ENCODE measurements at places on chromosomes 3 and 15. TPM values are rescaled to one million over a fixed set of nuclear protein-coding genes. Genes with fewer than 3 reads are reported as not detected.

DNA sequence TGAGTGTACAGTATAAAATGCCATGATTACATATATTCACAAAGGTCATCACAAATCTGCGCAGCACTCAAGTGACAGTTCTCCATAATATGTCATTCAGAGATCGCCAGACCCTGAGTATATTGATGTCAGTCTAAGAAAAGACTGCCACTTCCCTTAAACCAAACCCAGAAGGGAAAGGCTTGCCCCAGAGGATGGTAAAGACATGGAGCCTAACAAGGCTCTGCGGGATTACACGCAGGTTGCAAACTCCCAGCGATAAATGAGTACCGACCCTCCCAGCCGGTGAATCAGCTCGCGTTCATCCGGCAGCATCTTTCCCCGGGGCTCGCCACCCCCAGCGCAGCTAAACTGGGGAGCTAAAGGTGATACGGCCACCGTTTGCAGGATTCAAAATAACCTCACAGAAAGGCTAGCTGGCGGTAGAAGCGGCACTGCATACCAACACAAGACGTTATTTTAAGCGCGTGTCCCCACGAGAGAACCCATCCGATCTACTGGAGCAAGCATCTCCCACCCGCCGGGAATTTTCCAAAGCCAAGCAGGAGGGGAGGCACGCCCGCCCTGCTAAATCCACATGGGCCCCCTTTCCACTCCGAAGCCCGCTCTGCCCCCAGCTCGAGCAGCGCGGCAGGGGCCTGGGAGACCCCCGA lies 643 bp downstream of the MYO5A start:
- peak overlapping the region; percentile 75 for H3K4me3 ChIP-seq
- DNase-seq: no peak
- H3K27ac ChIP-seq: peak overlapping the region; percentile 35
- peaks cover 8% of the 10 kb centered on the region for H3K4me1 ChIP-seq
- no peaks in the 10 kb centered on the region for H3K36me3 ChIP-seq

The RAB6B gene
- total RNA-seq: 17.7 TPM

GRCh38 chr3:174498638-174499037 lies 360.5 kb upstream of the NAALADL2 start:
- no peaks in the 10 kb centered on the region for H3K27me3 ChIP-seq
- no peaks in the 10 kb centered on the region for H3K4me1 ChIP-seq
- H3K36me3 ChIP-seq: no peaks in the 10 kb centered on the region
- no peak overlapping the region for H3K4me3 ChIP-seq
- no peak overlapping the region for H3K27ac ChIP-seq

- no peak for DNase-seq
- H3K27ac ChIP-seq: no peak overlapping the region
- H3K4me1 ChIP-seq: no peaks in the 10 kb centered on the region
- no peak overlapping the region for H3K4me3 ChIP-seq
These were observed 45.0 kb upstream of the CD96 start for GRCh38 chr3:111496894-111497559.

GRCh38 chr15:87123676-87124382 lies 1044.2 kb downstream of the AGBL1 start:
- no peaks in the 10 kb centered on the region for H3K36me3 ChIP-seq
- no peak overlapping the region for H3K4me3 ChIP-seq
- DNase-seq: no peak
- no peaks in the 10 kb centered on the region for H3K27me3 ChIP-seq

The RBMS3 gene
- total RNA-seq: 48.8 TPM

DNA sequence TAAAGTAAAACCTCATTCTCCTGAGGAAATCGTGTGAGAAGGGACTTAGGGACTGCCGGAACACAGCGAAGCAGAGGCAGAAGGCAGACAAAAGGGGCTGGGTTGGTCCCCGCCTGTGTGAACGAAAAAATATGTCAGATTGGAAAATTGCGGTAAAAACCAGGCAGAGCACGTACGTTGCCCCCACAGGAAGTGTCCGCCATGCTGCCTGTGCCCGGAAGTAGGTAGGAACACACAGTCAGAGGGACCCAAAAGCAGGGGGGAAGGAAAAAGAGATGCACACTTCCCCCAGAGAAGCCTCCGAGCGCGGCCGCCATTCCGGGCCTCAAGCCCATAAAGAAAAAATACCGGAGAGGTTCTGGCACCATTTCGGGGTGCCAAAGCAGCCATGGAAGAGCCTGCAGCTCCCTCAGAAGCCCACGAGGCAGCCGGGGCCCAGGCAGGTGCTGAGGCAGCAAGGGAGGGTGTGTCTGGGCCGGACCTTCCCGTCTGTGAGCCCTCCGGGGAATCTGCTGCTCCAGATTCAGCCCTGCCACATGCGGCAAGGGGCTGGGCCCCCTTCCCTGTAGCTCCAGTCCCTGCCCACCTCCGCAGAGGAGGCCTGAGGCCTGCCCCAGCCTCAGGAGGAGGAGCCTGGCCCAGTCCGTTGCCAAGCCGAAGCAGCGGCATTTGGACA lies at the start of gene MKRN3:
Gene MKRN3 (plus strand): TSS at position 280 of the 676 bp plus-strand sequence. CDS start 109 bp downstream, at position 389.
- H3K4me3 ChIP-seq: no peak within 1 kb of the TSS
- no peaks in the 10 kb centered on the region for H3K4me1 ChIP-seq
- no peaks in the 10 kb centered on the region for H3K36me3 ChIP-seq
- no peak within 1 kb of the TSS for H3K27ac ChIP-seq
- peak; percentile 25 for DNase-seq

The IGSF11 gene
- total RNA-seq: 1.3 TPM

DNA sequence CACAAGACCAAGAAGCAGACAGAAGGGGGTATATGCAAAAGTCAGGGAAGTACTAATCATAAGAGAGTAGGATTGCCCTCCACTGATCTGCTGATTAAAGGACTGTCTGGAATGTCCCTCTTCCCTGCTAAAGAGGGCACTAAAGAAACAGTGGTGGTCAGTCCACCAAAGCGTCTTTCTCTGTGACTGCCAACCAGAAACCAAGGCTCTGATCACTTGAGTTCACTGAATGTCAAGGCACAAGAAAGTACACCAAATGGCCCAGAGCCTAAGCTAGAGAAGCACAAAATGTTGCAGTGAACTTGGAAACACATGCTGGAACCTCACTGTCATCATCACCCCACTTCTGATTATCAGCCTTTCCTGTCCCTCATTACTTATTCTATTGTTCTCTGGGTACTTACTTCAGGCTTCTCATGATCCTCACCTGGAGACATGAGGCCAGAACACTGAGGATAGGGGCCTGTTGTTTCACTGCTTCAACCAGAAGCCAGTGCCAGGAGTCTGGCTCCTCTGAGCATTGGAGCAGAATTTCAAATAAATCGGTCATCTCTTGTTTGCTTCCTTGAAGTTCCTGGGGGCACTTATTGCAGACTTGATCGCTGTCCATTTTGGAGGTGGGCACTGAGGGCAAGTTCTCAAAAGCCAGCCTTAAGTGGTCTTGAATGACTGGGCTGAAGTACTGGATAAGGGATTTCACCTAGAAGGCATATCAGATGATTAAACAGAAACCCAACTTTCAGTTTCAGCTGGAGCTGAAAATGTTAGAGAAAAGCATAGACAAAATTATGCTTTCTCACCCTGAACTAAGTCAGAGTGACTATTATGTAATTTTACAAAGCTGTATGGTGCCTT lies 58.9 kb downstream of the EIF3J start:
- H3K27me3 ChIP-seq: no peaks in the 10 kb centered on the region
- H3K4me3 ChIP-seq: no peak overlapping the region
- no peak overlapping the region for H3K27ac ChIP-seq
- no peaks in the 10 kb centered on the region for H3K4me1 ChIP-seq
- DNase-seq: no peak

DNA sequence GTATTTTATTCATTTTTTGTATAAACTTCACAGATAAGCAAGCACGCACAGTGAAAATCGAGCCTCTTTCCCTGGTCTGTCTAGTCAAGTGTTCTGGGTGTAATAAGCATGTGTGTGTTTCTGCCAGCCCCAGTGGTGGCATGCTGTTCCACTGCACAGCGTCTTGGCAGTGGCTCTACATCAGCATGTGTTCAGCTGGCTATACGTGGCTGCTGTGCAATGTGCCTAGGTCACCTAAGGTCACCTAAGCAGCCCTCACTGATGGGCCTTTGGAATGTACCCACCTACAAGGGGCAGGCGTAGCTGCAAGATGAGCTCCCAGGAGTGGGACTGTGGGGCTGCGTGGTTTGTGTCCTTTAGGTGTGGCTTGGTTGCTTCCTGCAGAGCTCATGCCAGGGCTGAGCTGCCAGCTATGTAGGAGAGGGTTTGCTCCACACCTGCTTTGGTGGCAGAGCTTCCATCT lies 4.9 kb downstream of the LIMD1 start:
- H3K27ac ChIP-seq: no peak overlapping the region
- no peaks in the 10 kb centered on the region for H3K27me3 ChIP-seq
- DNase-seq: no peak
- H3K4me3 ChIP-seq: no peak overlapping the region
- no peaks in the 10 kb centered on the region for H3K4me1 ChIP-seq
- H3K36me3 ChIP-seq: no peaks in the 10 kb centered on the region

- H3K36me3 ChIP-seq: no peaks in the 10 kb centered on the region
- no peak for DNase-seq
- no peak overlapping the region for H3K4me3 ChIP-seq
These were observed 28.5 kb upstream of the SFMBT1 start for GRCh38 chr3:53074366-53074696.

DNA sequence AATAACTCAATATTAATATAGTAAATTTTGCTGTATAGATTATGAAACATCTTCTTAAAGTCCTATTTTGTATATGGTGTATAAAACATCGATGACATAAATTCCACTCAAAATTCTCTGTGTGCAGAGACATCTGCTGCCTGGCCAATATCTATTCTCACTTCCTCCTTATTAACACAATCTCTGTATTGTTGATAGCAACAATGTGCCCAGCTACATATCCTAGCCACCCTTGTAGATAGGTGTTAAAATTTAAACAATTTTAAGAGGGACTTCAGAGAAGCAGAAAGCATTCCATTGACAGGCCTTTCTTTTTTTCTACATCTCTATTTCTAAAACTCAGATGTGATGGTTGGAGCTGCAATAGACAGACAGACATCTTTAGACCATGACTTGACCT lies 72.3 kb downstream of the FGF12 start:
- H3K4me3 ChIP-seq: no peak overlapping the region
- no peaks in the 10 kb centered on the region for H3K36me3 ChIP-seq
- H3K27me3 ChIP-seq: no peaks in the 10 kb centered on the region

DNA sequence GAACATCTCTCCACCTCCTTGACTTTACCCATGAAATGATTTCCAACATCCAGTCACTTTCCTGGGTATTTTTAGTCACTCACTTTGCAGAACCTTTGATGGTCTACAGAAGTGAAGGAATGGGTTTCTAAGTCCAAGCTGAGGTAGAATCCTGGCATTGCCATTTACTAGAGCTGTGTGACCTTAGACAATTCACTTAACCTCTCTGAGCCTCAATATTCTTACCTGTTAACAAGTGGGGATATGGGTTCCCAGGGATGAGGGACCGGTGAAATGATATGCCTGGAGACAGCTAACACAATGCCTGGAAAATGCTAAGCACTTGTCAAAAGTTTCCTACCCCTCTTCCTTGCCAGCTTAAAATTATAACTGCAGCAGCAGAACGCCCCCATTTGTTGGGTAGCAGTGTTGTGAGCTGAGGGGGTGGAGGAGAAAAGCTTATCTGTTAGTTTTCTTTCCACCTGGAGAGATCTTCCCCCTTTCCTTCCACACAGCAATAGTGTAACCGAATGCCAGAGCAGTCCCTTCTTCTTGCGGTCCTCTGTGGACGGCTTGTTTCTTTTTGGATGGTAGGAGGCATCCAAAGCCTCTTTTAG lies 319.2 kb upstream of the LRRFIP2 start:
- peaks cover 7% of the 10 kb centered on the region for H3K4me1 ChIP-seq
- no peak overlapping the region for H3K27ac ChIP-seq
- no peaks in the 10 kb centered on the region for H3K27me3 ChIP-seq
- no peak for DNase-seq
- H3K36me3 ChIP-seq: no peaks in the 10 kb centered on the region

The B3GALNT1 gene
- total RNA-seq: 25.7 TPM

DNA sequence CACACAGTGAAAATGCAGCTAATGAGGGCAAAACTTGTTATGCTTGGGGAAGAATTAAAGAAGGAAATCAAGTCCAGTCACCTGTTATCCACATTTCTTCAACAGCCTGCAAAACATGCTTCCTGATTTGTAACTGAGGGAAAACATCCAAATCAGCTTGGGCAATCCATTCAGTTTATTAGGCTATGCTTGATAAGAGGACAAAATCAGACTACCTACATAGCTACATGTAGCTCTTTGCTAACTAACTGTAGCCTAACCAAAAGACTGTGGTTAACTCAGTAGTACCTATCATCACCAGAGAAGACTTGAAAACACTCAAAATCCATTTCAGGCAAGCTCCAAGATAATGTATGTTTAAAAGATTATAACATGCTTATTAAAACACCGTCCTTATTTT lies 436.4 kb downstream of the SHQ1 start:
- no peak for DNase-seq
- no peaks in the 10 kb centered on the region for H3K36me3 ChIP-seq
- H3K4me1 ChIP-seq: no peaks in the 10 kb centered on the region

The KCNMB2 gene
- 4.4 TPM for total RNA-seq

The LPCAT4 gene
- total RNA-seq: 37.5 TPM

The HLTF gene
- total RNA-seq: 30.2 TPM

GRCh38 chr15:61796056-61796455 lies 264.2 kb downstream of the VPS13C start:
- H3K4me1 ChIP-seq: no peaks in the 10 kb centered on the region
- no peaks in the 10 kb centered on the region for H3K36me3 ChIP-seq
- H3K4me3 ChIP-seq: no peak overlapping the region
- no peak for DNase-seq
- no peak overlapping the region for H3K27ac ChIP-seq

DNA sequence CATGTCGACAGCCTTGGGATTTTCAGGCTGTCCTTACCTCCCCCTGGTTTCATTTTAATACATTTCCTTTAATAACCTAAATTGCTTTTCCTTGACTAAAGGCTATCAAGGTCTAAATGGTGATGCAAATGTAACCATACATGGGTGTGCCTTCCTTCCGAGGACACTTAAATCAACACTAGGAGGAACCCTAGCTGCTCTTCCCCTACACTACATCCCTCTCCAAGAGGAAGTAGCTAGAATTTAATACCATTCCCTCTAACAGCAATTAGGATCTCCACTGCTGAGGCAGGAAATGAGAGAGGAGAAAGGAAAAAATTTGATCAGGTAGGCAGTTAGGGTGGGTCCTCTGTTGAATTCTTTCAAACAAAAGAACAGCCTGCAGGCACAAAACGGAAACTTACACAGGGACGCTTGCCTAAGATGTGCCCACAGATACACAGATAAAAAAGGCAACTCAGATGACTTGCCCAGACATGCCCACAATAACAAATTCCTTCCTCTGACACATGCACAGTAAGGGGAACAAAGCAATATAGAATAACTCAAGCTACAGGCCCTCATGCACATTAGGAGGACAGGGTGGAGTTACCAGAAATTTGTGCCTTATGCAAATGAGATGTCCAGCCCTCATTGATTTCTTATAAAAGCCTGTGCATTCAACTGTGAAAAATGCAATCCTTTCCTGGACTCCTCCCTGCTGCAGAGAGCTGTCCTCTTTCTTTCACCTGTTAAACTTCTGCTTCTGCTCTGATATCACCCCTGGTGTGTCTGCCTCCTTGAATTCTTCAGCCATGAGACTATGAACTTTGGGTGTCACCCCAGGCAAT lies 1024.4 kb upstream of the CADM2 start:
- H3K27me3 ChIP-seq: no peaks in the 10 kb centered on the region
- no peak overlapping the region for H3K27ac ChIP-seq
- no peaks in the 10 kb centered on the region for H3K36me3 ChIP-seq
- H3K4me3 ChIP-seq: no peak overlapping the region
- no peaks in the 10 kb centered on the region for H3K4me1 ChIP-seq
